ENCODE measurements at places on chromosomes 16 and 17. TPM values are rescaled to one million over a fixed set of nuclear protein-coding genes. Genes with fewer than 3 reads are reported as not detected.

DNA sequence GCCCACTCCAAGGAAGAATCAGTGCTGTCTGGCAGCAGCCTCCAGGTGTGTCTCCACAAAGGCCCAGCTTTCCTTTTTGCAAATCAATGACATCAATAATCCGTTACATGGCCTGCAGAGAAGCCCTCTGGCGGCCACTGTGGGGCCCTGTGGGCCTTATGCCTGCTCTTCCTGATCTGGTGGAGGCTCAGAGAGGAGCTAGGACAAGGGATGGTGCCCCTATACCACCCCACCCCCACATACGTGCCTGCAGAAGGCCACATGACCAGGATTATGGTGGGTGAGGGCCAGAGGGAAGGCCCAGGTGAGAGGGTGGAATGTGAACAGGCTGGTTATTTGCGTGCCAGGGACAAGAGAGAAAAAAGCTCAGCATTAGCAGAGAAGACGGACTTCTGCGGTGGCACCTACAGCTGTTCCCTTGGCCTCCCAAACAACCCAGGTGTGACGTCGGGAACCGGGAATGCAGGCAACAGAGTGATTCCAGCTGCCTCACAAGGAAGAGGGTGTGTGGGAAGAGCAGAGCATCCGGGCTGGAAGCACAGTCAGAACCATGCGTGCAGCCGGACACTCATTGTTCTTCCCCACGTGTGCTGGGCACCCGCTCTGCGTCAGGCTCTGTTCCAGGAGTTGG, 22.5 kb downstream of the EIF4A3 start:
- H3K4me1 ChIP-seq, result peaks cover 4% of the 10 kb centered on the region
- H3K36me3 ChIP-seq, result no peaks in the 10 kb centered on the region
- DNase-seq, result peak; percentile 47
- H3K27me3 ChIP-seq, result peaks cover 2% of the 10 kb centered on the region
- no peak overlapping the region for H3K4me3 ChIP-seq

GRCh38 chr16:47477679-47478078, 16.5 kb downstream of the PHKB start:
- no peak overlapping the region for H3K27ac ChIP-seq
- no peaks in the 10 kb centered on the region for H3K27me3 ChIP-seq
- DNase-seq, result no peak
- H3K4me3 ChIP-seq, result no peak overlapping the region
- no peaks in the 10 kb centered on the region for H3K36me3 ChIP-seq

DNA sequence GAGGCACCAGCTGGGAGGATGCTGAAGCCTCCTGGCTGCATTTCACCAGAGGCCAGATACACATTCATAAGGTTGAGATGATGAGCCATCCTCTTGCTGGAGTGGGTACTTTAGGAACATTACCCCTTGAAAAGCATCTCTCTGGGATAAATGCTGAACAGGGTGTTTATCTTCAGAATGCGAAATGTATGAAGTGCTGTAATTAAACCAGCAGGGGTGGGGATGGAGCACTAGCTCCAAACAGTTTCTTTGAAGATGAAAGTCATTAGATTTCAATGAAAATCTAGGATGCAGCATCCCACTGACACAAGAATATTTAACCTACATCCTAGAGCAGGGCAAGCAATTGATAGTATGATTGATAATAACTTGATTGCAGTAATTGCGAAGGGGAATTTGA, 158.1 kb downstream of the CYLD start:
- DNase-seq, result no peak
- no peaks in the 10 kb centered on the region for H3K27me3 ChIP-seq
- no peak overlapping the region for H3K27ac ChIP-seq
- no peak overlapping the region for H3K4me3 ChIP-seq

- H3K27ac ChIP-seq, result no peak overlapping the region
- H3K4me1 ChIP-seq, result no peaks in the 10 kb centered on the region
- H3K27me3 ChIP-seq, result peaks cover 18% of the 10 kb centered on the region
- H3K4me3 ChIP-seq, result peak overlapping the region; percentile 55
- no peak for DNase-seq
These were observed 1.8 kb downstream of the GJD3 start for GRCh38 chr17:40362696-40363110.

DNA sequence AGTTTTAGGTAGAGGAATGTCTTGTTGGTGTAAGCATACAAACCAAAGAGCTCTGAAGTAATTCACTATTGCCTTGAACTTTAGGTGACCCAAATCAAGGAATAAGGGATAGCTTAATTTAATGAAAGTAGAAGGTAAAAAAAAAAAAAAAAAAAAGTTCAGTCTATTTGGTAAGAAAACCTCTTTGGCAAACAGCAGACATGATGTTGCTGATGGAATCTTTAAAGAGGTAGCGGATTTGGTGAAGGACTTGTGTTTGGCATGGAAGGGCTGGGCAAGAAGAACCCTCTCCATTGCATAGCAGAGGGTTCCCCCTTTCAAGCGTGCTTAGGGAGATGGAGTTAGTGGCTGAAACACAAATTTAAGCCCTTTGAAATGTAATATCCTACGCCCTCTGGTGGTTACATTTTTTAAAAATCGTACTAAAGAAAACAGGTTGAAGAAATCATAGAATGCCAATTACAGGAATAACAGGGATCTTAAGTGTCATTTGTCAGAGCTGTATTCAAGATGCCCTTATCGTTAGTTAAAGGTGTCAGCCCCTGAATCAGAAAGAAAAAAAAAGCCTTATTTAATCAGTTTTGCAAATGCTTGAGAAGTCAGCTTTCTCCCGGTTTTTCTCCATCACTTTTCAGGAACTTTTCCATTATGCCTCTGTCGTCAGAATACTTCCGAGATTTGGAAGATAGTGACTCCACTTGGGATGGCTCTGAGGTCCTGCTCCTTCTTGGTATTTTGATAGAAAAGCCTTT, 383.1 kb downstream of the KCNJ2 start:
- no peaks in the 10 kb centered on the region for H3K36me3 ChIP-seq
- DNase-seq, result peak; percentile 83
- H3K4me3 ChIP-seq, result no peak overlapping the region
- no peak overlapping the region for H3K27ac ChIP-seq

DNA sequence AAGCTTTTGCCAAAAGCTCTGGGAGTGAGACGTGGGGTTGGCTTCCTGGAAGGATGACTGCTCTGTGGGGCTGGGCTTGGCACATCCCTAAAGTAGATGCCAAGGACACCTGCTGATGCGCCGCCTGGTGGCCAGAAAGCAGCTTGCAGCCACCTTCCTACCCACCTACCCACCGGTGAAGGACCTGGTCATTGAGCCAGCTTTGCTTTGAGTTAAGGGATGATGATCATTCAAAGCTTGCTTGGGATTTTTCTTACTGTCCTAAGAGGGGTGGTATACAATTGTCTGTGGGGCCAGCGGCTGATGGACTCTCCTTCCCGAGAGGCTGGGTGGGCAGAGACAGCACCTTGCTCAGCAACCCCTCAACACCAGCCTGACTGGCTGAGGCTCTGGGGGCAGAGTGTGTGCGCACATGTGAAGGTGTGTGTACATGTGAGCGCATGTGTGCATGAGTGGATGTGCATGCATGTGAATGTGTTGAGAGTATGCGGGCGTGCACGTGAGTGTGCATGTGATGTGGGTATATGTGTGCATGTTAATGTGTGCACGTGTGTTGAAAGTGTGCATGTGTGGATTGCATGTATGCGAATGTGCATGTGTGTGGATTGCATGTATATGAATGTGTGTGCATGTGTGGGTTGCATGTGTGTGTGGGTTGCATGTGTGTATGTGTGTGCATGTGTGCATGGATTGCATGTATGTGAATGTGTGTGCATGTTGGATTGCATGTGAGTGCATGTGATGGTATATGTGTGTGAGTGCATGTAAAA, 18.6 kb downstream of the C1QTNF1 start:
- H3K27ac ChIP-seq, result no peak overlapping the region
- no peaks in the 10 kb centered on the region for H3K36me3 ChIP-seq
- DNase-seq, result no peak
- H3K27me3 ChIP-seq, result no peaks in the 10 kb centered on the region

DNA sequence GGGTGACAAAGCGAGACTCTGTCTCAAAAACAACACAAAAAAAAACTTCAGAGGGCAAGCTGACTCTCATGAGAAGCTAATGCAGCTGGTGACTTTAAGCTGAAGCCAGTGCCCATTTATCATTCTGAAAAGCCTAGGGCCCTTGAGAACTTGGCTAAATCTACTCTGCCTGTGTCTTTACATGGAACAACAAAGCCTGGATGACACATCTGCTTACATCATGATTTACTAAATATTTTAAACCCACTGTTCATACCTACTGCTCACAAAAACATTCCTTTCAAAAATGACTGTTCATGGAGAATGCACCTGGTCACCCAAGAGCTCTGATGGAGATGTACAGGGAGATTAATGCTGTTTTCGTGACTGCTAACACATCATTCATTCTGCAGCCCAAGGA, 6.1 kb upstream of the ALOX12 start:
- no peaks in the 10 kb centered on the region for H3K36me3 ChIP-seq
- no peak for DNase-seq
- H3K4me3 ChIP-seq, result no peak overlapping the region
- H3K27ac ChIP-seq, result no peak overlapping the region

DNA sequence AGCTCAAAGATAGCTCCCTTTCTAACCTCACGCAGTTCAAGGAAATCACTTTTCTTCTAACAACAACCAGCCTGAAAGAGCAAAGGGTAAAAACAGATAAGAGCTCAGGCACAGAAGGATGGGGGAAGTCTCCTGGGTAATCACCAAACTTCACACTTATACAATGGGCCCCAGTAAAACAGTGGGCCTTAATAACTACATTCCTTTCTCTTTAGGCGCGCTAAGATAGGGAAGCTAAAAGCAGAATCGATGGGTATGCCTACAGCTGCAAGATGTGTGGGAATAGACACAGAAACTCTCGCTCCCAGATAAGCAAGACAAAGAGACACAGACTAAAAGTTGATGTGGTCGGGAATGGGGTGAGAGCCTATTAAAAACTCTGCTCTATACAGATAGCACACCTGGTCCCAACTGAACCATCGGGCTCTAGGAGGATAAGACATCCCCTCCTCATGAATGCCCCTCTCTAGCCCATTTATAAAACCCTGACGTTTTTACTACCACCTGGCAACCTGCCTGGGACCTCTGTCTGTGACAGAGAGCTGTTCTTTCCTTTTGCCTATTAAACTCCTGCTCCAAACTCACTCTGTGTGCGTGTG, 826 bp downstream of the LYZL6 start:
- H3K4me3 ChIP-seq, result no peak overlapping the region
- no peaks in the 10 kb centered on the region for H3K4me1 ChIP-seq
- no peaks in the 10 kb centered on the region for H3K36me3 ChIP-seq
- H3K27me3 ChIP-seq, result no peaks in the 10 kb centered on the region
- H3K27ac ChIP-seq, result no peak overlapping the region
- no peak for DNase-seq

DNA sequence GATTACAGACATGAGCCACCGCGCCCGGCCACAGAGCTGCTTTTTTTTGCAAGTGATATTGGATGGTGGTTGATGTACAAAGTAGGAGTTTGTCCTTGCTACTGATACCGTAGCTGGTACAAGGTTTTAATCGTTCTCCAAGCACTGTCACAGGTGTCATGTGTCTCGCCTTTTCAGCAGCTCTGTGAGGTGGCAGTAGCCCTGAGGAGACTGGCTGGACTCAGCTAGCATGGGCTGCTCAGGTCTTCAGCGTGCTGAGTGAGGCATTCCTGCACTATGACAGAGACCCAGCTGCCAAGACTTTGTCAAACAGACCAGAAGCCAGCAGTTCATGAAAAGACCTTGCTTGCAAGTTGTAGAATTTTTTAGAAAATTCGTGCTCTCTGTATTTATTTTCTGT, 7.2 kb downstream of the WWOX start:
- peak; percentile 56 for DNase-seq
- H3K27ac ChIP-seq, result no peak overlapping the region
- no peak overlapping the region for H3K4me3 ChIP-seq
- H3K4me1 ChIP-seq, result peaks cover 6% of the 10 kb centered on the region
- H3K36me3 ChIP-seq, result peaks cover 1% of the 10 kb centered on the region

GRCh38 chr16:11355862-11356261, 10.6 kb downstream of the RMI2 start:
- DNase-seq, result no peak
- H3K27ac ChIP-seq, result peak overlapping the region; percentile 74
- peaks cover 3% of the 10 kb centered on the region for H3K4me1 ChIP-seq
- H3K27me3 ChIP-seq, result no peaks in the 10 kb centered on the region

- no peaks in the 10 kb centered on the region for H3K4me1 ChIP-seq
- no peak overlapping the region for H3K27ac ChIP-seq
- H3K36me3 ChIP-seq, result peaks cover 9% of the 10 kb centered on the region
These were observed 57.3 kb downstream of the CDC27 start for GRCh38 chr17:47131761-47132160.

DNA sequence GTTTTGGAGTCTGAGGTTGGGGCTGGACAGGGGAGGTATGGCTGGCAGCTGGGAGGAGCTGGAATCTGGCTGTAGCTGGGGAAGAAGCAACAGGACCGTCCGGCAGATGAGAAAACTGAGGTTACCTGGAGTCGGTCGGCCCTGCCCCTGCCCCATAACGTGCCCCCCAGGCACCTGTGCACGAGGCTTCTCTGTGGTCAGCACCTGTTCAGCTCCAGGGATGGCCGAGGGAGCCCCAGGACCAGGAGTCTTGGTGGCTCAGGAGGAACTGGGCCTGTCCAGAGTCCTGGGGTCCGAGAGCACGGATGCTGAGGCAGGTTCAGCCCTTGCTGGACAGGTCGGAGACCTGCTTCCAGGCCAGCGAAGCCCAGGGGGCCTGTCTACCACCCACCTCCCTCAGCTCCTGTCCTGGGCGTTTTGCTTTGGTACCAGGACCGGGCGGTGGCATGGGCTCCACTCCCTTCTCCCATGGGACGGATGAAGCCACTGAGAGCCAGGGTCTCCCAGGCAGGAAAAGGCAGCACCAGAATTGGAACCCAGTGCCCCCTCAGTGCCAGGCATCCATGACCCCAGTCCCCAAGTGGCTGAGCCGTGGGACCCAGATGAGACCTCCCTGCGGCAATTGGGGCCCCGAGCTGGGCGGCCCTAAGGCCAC, 17.1 kb upstream of the CBFA2T3 start:
- no peak for DNase-seq
- no peaks in the 10 kb centered on the region for H3K4me1 ChIP-seq
- H3K4me3 ChIP-seq, result no peak overlapping the region

The ACSM5 gene
- total RNA-seq, result 0.40 TPM

The NME2 gene
- total RNA-seq, result 90.2 TPM

The RNF222 gene
- not detected for total RNA-seq

The KRTAP17-1 gene
- not detected for total RNA-seq

The TMIGD1 gene
- not detected for total RNA-seq

The ZSCAN10 gene
- not detected for total RNA-seq

The CACNG5 gene
- not detected for total RNA-seq

The KRTAP4-5 gene
- total RNA-seq, result not detected

The CHST5 gene
- total RNA-seq, result 1.3 TPM

The CDRT4 gene
- 8.6 TPM for total RNA-seq

Data from lung (tissue), 17 donors.